ENCODE measurements at places on chromosomes 7 and 10.

DNA sequence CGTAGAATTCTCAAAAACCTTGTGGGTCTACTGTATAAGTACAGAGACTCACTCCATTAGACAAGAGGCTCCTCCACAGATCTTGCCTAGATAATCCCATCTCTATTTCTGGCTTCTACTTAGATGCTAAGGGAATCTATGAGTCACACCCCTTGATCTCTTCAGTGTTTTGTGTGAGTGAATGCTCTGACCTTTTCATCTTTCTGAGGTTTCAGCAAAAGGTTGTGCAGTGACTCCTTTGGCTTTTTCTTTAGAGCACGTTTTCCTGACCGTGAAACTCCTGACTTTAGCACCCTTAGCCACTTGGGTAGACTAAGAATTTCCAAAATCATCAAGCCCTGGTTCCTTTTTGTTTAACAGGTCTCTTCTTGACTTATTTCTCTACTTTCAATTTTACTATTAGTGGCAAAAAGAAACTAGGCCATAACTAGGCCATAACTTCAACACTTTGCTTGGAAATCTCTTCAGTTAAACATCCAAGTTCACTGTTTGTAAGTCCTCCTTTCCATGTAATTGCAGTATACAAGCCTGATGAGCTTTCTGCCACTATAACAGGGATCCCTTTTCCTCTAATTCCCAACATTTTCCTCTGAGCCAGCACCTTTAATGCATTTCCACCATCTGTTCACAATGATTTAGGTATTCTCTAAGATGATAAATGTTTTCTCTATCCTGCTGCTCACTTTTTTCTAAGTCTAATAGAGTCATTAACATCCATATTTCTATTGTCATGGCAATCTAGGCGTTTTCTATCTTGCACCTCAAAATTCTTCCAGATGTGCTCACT is 19.4 kb downstream of the COPG2 start:
- DNase-seq = no peak

DNA sequence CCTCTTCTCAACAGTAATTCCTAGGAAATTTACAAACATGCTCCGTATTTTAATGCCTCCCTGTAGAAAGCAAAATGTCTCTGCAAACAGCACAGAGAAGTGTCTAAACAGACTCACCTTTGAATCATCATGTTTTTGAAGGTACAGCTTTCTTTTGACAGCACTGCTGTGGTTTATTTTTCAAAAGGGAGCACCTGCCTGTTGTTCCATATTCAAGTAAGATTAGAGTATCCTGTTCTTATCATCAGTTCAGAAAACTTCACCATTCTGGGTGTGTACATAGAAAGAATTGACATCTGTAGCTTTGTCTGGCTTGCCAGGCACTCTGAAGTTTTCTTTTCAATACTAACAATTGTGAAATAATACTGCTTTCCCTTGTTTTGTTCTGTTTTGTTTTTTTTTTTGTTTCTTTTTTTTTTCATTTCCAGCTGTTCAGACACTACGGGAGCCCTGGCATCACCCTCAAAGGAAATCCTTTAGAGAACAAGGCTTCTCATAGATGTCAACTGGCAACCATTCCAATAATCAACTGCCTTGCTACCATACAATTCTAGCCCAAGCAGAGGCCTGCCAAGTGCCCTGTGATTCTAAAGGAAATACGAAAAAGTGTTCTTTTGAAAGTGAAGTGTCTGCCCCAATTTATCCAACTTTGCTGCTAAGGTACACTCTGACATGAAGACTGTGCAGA is 275.9 kb downstream of the PRPF18 start:
- no peak for DNase-seq

GRCh38 chr7:17046259-17046658 is 164.5 kb upstream of the AGR3 start:
- DNase-seq = no peak

DNA sequence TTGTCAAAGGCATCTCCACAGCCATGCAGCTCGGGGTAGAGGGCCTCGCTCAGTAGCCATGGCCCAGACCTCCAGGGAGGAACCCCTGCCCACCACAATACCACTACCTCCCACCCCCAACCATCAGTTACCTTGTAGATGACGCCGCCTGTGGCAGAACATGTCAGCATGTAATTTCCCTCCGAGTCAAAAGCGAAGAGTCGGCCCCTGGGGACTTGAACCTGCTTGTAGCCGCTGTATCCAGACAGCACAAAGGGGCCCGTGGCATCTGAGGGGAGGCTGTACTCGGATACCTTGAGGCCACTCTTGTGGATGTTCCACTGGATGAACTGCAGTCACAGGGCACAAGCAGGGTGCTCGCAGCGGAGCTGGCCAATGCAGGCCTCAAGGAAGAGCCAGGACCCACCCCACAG is 16.3 kb upstream of the CYREN start:
- DNase-seq = no peak

DNA sequence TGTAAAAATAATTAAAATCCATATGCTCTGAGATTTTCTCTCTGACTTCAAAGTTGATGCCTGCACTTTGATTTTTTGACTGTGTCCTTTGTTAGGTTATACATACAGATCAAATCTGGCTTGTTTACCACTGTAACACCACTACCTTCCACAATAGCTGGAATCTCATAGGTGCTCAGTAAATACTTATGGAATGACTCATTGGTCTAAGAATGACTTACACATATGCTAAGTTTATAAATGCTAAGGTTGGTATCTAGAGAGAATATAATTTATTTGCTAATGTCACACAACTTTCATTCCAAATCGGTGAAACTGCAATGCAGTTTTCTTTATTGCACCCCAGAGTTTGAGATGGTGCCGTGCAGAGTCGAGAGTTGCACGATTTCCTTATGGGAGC is 578.5 kb downstream of the SH2D4B start:
- no peak for DNase-seq

DNA sequence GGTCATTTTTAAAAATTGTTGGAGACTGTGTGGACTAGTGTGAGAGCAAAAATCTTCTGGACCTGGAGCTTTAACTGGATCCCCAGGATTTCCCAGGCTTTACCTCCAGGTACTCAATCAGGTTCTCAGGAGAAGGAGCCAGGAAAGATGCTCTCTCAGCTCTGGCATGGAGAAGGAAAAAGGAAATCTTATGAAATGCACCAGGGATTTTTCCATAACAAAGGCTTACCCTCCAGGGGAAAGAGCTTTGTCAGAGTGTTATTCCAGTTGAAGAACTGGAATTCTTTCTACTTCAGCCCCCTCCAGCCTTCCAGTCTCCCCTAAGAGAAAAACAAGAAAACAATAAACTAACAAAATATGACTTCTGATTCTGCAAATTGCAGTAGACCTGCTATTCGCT is 436.7 kb upstream of the ANKRD30A start:
- no peak for DNase-seq

DNA sequence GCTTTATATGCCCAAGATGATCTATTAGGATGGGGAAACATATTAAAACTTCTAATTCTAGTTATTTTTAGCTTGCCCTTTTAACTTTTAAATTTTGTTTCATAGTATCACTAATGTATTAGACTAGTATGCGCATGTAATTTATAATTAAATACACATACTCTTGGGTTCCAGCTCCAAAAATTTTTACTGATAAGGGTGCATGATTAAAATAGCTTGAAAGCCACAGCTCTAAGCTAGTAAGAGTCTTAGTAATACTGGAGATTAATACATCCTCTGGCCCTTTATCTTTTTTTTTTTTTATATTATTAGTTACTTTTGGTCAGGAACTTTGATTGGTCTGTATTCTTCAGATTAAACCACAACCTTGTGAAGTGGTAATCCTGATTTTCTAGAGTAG is 53.6 kb downstream of the ATXN7L1 start:
- no peak for DNase-seq

DNA sequence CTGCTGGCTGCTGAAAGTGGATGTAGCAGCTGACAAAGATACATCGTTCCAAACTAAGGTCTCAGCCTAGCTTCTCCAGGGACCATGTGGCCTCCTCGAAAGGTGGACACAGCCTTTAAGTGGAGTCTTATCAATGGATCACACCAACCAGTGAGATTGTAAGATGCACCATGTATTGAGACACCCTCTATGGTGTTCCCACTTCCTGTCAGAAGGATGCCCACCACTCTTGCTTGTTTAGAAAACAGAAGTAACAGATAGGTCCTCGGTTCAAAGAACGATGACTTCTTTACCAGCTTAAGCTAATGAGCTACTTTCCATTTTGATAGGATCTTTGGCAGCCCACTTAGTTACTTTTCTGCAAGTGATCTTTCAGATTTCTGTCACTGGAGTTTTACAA is 34.3 kb downstream of the SLC25A13 start:
- no peak for DNase-seq

- DNase-seq = no peak
Measured at GRCh38 chr7:4764402-4765007, 10.9 kb upstream of the AP5Z1 start.

DNA sequence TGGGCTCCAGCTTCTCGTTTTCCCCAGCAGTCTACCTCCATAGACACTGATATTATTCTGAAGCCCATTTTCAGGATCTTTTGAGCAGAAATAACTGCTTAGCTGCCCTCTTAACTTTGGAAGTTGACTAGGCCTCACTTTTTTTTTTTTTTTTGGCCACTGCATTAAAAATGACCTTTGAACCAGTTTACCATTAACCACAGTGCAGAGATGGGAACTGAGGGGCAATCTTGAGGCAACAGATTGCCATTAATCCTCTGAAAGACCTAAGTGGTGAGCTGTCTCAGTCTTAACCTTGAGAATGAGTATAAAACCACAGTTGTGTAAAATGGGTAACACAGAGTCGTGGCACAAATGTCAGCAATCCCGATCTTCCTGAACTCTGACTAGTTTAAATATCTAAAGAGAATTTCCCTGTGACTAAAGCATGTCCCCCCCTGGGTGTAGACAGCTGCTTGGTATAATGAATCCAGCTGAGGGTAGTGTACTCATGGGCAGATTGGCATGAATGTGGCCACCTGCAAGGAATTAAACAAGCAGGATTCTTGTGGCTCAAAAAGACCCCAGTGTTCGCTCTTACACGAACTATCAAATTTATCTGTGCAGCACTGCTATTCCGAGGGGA is 46.1 kb upstream of the FMC1 start:
- no peak for DNase-seq

GRCh38 chr10:24481241-24481640 is 242.4 kb downstream of the ARHGAP21 start:
- no peak for DNase-seq

GRCh38 chr7:155533827-155534690 is 12.3 kb downstream of the CNPY1 start:
- DNase-seq = no peak

GRCh38 chr10:88233870-88234269 is 349.2 kb downstream of the RNLS start:
- DNase-seq = no peak

DNA sequence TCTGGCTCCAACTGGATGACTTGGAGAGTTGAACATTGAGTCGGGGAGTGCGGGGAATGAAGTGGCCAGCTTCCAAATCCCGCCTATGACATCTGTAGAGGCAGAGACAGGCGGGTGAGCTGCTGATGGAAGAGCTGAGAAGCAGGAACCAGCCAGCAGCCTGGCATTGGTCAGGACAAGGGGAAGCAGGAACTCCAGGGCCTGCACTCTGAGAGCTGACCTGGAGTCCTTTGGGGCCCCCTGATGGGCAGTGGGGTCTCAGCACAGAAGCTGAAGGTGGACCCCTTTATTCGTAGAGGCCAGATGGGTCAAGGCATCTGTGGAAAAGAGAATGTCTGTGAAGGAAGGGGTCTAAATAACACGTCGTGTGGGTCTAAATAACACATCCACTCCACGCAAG is 57.0 kb downstream of the SEC61G start:
- no peak for DNase-seq

DNA sequence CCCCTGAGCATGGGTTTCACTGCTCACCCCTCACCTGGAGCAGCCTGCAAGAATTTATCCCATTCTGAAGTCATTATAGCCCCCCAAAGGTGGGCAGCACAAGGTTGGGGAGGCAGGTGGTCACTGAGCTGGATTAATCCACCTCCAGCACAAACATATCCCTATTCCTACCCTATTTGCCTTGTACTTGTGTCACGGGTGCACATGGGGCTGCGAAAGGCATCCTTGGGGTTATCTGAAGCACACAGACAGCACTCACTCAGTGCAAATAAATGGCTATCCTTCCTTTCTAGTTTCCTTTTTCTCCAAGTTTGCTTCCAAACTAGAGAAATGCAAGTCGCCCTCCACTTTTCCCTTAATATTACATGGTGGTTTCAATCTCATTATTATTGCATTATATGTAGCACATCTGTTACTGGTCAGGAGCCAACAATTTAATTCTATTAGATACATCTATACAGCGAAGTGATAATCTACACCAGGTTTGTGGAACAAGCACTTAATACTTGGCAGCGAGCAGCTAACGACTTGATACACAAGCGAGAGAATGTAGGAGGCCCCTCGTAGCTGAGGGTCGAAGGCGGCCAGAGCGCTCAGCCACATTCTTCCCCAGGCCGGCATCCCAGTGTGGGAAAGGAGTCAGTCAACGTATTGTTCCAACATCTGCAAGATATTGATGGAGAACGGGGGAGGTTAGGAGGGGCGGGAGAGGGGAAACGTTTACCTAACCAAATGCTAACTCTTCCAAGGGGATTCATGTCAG is 121.3 kb upstream of the HABP2 start:
- no peak for DNase-seq

- no peak for DNase-seq
Measured at GRCh38 chr10:792792-793100, 103.3 kb upstream of the DIP2C start.

- DNase-seq = no peak
Measured at GRCh38 chr10:51170518-51171245, 96.4 kb downstream of the PRKG1 start.

DNA sequence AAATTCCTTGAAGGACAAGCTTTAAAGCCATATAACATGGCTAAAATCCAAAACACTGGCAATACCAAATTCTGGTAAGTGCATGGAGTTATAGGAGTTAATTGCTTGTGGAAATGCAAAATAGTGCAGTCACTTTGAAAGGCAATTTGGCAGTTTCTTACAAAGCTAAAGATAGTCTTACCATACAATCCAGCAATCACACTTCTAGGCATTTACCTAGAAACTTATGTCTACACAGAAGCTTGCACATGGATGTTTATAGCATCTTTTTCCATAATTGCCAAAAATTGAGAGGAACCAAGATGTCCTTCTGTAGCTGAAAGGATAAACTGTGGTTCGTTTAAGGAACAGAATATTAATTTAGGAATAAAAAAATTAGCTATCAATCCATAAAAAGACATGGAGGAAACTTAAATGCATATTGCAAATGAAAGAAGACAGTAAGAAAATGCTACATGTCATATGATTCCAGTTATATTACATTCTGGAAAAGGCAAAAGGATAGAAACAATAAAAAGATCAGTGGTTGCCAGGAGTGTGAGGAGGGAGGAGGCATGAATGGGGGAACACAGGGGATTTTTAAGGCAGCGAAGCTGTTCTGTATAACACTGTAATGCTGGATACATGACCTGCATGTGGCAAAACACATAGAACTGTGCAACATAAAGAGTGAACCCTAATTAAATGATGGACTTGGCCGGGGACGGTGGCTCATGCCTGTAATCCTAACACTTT is 51.9 kb downstream of the GNAT3 start:
- no peak for DNase-seq
